ENCODE measurements at places on chromosomes 5 and 9.

DNA sequence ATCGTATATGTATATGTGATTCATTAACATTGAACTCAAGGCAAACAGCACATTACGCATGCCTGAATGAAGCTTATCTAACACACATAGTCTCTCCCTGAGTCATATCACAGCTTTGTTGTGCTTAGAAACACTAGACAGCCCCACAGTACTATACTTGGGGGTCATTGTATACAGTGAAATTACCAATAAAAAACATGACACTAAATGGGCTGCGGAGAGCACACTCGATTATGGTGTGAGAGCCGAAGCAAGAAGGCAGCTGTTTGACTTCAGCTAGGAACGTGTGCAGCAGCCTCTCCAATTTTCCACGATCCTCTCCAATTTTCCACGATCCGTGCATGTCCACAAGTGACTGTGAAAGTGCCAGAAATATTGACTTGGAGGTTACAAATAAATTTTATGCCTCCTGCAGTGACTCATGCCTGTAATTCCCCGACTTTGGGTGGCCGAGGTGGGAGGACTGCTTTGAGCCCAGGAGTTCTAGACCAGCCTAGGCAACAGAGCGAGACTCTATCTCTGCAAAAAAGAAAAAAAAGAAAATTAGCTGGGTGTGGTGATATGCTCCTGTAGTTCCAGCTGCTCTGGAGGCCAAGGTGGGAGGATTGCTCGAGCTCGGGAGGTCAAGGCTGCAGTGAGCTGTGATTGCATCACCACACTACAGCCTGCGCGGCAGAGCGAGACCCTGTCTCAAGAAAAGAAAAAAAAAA lies 102.4 kb downstream of the DAPK1 start:
- DNase-seq, result no peak

DNA sequence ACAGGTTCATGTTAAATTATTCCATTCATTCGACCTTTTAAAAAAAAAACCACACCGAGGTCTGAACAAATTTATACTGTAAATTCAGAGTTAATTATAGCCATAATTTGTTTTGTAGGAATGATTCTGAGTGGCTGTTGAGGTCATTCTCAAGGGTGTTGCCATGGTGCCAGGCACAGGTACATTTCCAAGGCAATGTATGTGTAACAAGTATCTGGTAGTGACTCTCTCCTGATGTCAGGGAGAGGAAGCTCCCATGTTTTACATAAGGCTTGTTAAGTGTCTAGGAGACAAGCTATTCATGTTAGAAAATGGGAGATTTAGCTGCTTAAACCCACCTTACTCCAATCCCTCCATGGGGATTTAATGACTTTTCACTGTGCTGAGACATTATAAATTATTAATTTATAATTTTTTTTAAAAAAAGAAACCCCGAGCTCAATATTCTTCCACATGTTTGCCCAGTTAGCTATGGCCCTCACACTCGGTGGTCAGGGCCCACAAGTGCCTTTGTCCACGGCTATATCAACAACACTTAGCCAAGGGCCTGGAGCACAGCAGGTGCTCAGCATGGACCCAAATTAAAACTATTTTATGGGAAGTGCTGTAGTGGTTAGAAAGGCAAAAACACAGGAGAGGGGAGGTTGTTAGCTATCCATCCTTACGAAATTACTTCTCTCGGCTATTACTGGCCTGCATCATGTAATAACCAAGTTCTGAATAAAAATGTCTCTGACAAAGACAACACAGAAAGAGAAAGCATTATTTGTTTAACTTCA lies 154.6 kb upstream of the GNA14 start:
- DNase-seq, result no peak

DNA sequence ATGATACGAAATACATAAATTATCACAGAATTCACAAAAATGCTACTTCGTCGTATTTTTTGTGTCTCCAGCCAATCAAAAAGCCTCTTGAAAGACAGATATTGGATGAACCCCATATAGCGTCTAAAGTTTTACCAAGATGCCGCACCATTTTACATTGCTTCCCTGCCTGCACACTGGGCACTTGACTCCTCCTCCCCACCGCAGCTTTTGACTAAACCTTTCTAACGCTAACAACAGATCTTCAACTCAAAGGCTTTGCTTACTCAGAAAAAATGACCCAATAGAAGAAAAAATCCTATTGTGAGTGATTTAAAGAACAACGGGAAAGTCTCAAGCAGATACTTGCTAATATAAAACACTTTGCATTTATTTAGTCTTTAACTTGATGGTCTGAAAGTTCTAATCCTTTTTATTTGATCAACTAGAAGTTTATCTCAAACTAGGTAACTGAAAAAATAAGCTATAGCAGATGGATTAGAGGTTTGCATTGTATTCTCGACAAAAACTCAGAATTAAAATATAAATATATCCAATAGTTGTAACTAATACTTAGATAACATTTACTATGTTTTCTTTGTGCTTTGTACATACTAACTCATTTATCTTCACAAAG lies 609.1 kb upstream of the DMAC1 start:
- DNase-seq, result no peak

- no peak for DNase-seq
Measured at GRCh38 chr9:113941056-113941455, 64.9 kb downstream of the ZNF618 start.

DNA sequence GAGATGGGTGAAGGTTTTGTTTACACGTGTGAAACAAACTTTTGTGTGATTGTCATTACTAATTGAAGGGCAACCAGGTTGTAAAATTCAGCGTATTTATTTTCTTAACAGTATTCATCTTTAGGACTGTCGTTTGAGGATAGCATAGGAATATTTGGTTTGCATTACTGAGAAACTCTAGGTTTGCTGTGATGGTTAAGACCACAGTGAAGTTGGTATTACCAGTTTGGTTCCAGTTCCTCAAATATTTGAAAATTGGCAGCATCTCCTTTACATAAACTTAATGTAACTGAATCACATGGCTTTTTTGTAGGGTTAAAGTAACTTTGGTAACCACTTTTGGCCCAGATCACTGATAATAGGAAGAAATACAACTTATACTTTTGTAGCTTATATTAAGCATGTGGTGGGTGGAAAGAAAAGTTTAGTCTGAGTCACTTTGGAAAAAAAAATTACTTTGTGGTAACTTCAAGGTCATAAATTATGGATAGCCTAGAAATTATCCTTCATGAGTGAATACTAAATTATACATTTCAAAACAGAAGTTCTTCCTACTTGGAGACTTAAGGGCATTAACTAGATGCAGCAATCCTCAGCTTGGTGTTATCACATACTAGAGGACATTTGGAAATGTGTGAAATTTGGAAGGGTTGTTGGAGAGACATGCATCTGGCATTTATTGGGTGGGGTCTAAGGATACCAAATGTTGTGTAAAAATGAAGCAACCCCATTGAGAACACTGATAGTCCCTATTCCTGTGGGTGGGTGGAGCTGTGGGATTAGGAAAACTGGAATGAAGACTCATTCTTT lies 33.9 kb downstream of the G3BP1 start:
- DNase-seq, result no peak

DNA sequence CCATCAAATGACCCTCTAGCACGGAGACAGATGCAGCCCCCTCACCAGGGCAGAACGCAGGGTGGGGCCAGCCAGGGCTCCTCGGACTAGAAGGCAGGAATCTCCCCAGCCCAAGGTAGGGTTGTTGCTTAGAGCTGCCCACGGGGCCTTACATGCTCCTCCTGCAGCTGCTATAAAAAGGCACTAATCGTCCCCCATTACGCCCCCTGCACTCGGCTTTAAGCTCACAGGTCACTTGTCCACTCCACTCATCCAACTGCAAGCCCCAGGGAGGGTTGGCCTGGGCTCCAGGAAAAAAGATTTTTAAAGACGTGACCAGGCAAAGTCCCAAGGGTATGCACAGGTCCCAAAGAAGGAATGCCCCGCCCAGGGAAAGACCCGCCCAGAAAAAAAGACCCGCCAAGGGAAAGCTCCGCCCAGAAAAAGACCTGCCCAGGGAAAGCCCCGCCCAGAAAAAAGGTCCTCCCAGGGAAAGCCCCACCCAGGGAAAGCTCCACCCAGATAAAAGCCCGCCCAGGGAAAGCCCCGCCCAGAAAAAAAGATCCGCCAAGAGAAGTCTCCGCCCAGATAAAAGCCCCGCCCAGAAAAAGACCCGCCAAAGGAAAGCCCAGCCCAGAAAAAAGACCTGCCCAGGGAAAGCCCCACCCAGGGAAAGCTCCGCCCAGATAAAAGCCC lies 11.1 kb downstream of the GRIN1 start:
- no peak for DNase-seq

DNA sequence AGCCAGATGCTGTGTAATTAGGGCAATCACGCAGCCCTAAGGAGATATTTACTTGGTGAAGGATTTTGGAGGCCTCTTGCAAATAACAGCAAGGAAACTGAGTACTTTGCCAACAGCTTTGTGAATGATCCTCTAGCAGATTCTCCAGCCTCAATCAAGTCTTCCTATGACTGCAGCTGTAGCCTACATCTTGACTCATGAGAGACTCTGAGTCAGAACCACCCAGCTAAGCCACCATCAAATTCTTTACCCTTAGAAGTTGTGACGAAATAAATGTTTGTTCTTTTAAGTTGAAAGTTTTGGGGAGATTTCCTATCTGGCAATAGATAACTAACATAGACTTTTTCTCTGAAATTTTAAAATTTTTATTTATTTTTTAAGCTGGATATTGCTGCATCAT lies 237.6 kb upstream of the CCNH start:
- no peak for DNase-seq

DNA sequence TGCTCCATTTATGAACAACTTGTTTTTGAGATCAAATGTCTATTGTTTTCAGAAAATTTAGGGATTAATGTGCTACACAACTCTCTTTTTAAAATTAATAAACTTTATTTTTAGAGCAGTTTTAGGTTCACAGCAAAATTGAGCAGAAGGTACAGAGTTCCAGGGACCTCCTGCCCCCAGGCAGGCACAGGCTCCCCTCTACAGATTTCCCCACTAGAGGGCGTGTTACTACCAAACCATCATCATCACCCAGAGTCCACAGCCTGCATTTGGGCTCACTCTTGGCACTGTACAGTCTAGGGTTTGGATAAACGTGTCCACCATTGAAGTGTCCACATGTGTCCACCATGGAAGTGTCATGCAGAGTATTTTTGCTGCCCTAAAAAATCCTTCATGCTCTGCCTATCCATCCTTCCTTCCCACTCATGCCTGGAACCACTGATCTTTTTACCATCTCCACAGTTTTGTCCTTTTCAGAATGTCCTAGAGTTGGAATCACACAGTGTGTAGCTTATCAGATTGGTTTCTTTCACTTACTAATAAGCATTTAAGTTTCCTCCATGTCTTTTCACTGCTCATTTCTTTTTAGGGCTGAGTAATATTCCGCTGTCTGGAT lies 61.7 kb downstream of the MRPL36 start:
- peak; percentile 67 for DNase-seq

DNA sequence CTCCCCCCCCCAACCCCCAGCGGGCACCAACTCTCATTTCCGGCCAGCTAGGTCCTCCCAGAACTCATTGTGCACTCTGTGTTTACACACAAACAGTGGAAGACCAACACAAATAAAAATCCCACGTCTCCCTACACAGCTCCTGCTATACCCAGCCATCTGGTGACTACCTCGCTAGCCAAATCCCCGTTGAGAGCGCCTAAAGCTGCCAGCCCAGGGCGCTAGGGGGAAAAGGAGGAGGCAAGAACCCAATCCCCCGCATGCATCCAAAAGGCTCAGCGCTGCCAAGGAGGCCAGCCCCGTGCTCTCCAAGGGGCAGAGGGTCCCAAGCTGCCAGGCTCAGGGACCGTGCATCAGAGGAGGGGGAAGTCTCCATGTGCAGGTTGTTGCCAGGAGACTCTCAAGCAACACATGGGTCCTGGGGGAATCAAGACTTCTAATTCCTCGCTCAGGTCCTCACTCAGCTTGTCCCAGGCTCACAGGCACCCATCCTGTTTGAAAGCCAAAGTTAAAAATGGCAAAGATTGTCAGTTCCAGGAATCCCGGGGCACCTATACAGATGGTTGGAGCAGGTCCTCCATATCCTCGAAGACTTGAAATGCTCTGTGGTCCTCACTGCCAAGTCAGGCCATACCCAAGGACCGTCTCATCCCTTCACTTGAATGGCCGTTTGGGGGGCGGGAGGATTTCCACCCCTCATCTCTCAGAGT lies 2.7 kb downstream of the ASTN2 start:
- no peak for DNase-seq

DNA sequence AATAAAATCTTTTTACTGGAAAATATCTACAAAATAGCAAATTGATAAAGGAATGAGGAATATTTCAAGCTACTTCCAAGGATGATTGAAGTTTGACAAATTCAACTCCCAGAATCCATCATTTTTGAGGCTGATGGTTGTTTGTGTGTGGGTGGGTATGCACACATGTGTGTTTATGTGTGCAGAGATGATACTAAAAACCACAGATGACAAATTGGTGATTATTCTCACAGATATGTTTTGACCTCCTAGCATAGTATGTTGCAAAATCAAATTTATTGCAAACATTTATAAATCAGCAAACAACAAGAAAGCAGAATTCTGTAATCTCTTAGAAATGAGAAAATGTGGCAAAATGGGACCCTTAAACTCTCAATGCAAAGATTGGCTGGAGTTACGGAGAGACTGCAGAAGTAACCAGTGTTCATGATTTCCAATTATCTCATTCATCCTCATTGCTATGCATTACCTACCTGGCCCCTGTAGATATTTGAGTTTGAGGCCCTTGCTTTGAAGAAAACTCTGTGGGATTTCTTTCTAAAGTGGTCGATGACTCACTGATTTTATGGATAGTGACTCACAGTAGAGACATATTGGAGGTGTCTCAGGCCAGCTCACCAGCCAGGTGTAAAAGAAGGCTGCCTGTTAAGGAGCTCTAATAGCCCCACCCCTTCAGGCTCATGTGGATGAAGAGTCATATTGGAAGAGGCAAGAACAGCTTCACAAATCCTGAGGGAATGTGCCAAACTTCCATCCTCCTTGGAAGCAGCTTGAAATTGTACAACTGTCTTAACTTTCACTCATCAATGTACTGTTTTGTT lies 44.6 kb upstream of the TMC1 start:
- DNase-seq, result peak; percentile 12

- DNase-seq, result no peak
Measured at GRCh38 chr5:164235300-164235891, 730.0 kb downstream of the MAT2B start.

- no peak for DNase-seq
Measured at GRCh38 chr9:1639166-1639565, 376.0 kb upstream of the SMARCA2 start.

DNA sequence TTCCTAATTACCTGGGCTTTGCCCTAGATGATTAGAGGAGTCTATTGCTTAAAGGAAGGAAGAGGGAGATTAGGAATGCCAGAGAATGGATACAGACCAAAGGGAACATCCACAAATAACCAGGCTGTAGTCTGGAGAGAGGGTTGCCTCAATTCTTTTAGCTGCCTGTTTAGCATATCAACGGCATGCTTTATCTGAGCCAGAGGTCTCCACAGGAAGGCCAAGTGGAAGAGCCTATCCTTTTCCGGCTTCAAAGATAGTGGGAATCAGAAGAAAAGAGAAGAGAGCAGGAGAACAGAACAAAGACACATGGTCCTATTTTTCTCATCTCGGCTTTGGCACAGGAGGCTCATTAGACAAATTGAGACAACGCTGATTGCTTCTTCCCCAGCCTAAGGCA lies 142.4 kb downstream of the NMUR2 start:
- DNase-seq, result no peak

- DNase-seq, result no peak
Measured at GRCh38 chr5:115184770-115185169, 15.1 kb upstream of the TRIM36 start.

GRCh38 chr9:90789862-90790261 lies 11.8 kb upstream of the SYK start:
- no peak for DNase-seq
